CD4-positive, alpha-beta T cell treated with Interleukin-1 beta for 1 hour (primary cell): ENCODE measurements at places on chromosomes 6 and 20.

DNA sequence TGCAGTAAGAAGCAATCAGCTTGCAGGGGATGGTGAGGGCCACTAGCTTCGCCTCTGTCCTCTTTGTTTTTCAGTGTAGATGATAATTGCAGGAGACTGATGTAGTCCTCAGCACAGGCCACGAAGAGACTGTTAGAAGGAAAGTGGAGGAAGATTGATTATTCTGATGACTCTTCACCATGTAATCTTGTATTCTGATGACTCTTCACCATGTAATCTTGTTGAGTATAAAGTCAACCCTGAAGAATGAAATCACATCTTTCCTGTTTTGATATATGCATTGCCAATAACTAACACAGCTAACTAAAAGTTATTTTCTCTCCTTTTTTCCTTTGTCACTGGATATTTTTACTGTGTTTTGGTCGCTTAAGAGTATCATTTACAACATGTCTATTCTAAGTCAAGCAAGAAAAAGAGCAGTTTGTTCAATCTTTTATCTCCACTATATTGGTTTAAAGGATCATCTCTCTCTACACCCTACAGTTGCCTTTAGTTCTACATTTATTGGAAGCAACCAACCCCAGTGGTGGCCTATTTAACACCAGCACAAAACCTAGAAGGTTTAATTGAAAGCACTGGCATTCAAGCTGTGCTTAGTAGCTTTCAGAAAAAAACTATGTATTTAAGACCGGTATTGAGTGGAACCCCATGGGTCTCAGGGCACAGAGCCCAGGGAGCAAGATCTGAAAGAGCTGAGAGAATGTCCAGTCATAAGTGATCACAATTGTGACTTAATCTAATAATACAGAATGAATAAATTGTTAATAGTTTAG lies 107.2 kb upstream of the BTBD3 start:
- no peak for DNase-seq

- DNase-seq: no peak
Observed at GRCh38 chr6:93293872-93294271, 125.5 kb downstream of the EPHA7 start.

DNA sequence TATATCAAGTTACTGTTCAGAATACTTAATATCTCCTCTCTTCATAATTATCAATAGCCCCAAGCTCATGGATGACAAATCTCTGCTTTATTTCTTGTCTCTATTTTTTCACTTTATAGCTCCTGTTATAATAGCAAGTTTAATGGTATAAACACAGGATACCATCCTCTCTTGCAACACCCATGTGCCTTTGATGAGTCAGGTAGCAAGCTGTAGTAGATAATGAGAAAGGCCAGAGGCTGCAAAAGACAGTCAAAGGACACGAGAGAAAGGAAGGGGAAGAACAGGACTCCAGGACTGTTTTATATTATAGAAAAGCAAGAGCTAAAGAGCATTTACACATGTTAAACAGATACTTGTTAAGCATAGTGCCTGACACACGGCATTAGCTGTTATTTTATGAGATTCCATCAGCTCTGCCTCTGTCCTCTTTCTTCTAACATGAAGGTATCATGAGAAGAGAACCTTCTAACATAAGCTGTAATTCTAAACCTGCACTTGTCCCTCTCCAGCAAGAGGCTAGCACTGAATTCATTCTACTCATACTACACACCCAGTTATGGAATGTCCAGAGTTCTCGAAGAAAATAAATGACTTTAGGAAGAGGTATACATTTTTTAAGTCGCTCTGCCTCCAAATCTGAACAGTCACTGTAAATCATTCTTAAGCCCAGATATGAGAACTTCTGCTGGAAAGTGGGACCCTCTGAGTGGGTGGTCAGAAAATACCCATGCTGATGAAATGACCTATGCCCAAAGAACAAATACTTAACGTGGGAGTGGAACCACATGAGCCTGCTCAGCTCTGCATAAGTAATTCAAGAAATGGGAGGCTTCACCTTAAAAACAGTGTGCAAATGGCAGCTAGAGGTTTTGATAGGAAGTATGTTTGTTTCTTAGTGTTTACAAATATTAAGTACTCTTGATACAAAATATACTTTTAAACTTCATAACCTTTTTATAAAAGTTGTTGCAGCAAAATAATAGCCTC lies 45.0 kb downstream of the NT5E start:
- no peak for DNase-seq

DNA sequence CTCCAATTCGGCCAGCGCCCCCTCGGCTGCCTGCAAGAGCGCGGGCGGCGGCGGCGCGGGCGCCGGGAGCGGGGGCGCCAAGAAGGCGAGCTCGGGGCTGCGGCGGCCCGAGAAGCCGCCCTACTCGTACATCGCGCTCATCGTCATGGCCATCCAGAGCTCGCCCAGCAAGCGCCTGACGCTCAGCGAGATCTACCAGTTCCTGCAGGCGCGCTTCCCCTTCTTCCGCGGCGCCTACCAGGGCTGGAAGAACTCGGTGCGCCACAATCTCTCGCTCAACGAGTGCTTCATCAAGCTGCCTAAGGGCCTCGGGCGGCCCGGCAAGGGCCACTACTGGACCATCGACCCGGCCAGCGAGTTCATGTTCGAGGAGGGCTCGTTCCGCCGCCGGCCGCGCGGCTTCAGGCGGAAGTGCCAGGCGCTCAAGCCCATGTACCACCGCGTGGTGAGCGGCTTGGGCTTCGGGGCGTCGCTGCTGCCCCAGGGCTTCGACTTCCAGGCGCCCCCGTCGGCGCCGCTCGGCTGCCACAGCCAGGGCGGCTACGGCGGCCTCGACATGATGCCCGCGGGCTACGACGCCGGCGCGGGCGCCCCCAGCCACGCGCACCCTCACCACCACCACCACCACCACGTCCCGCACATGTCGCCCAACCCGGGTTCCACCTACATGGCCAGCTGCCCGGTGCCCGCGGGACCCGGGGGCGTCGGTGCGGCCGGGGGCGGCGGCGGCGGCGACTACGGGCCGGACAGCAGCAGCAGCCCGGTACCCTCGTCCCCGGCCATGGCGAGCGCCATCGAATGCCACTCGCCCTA lies 963 bp downstream of the FOXF2 start:
- no peak for DNase-seq

- no peak for DNase-seq
Observed at GRCh38 chr6:20569000-20569610, 34.8 kb downstream of the CDKAL1 start.

DNA sequence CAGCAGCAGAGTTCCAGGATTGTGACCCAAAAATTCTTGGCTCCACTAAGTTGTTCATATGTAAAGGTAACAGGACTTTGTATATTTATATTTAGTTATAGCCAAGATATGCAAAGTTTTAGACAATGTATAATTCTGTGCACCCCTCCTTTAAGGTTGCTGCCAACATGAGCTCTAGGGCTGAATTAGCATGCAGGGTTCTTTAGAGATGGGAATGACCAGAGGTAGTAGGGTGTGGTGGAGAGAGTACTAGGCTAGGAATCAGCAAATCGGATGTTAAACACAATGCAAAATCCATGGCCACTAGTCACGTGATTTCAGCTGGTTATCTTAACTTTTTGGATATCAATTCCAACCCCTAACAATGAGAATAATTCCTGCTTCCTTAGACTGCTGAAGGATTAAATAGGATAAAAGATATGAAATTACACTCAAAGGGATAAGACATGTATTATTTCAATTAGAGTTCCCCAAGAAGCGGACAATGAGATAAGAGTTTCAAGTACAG lies 260.3 kb upstream of the RNF24 start:
- DNase-seq: no peak

- DNase-seq: no peak
Observed at GRCh38 chr20:47020231-47020630, 125.6 kb downstream of the EYA2 start.

GRCh38 chr20:539848-540247 lies 3.7 kb downstream of the CSNK2A1 start:
- no peak for DNase-seq

- no peak for DNase-seq
Observed at GRCh38 chr6:20367743-20368485, 33.8 kb upstream of the E2F3 start.

DNA sequence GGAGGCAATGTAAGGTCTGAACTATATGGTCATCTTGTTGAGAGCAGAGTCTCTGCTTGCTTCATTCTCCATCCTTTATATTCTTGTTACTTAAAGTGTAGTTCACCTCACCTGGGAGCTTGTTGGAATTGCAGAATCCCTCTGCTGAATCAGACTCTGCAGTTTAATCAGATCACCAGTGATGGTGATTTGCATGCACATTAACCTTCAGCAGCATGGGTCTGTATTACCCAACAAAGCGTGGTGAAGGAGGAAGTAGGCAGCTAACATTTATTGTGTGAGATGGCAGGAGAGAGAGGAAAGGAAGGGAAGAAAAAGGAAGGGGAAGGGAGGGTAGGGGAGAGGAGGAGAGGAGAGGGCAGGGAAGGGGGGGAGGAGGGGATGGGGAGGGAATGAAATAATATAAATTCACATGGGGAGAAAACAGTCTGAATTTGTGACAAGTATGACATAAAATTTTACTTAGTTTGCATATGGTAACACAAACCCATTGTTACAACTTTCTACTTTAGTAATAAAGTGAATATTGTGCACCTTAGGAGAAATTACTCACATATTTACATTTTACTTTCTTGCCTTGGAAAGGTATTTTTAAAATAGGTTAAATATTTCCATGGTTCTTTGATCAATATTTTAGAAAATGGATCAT lies 740.7 kb downstream of the DHX35 start:
- DNase-seq: no peak

GRCh38 chr20:60559462-60559861 lies 601.2 kb downstream of the CDH26 start:
- no peak for DNase-seq

DNA sequence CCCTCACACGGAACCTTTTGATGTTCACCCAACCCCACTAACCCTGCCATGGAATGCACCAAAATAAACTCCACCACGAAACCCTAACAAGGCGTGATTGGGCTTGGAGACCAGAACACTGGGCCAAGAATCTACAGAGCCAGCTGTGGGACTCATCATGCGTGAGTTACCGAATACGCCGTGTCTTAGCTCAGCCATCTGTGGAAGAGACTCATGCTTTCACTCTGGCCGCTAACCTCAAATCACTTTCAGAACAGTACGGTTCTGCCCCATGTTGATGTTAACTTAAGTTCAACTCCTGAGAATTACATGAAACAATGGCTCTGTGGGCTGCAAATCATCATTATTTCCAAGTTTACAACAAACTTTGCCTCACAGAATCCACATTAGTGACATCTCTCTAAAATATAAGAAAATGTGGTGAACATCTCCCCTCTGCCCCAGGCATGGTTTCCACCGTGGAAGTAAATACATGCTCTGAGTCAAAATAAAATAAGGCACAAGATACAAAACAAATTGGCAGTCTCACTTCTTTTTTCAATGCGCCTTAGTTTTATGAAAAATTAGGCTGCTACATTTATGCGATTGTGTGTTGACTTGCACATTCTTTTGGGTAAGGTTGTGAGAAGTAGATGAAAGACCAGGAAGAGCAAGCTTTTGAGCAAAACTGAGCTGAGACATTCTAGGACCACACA lies 308.9 kb upstream of the EXOC2 start:
- DNase-seq: no peak

- DNase-seq: no peak
Observed at GRCh38 chr6:159865226-159865920, 25.4 kb upstream of the MAS1 start.

DNA sequence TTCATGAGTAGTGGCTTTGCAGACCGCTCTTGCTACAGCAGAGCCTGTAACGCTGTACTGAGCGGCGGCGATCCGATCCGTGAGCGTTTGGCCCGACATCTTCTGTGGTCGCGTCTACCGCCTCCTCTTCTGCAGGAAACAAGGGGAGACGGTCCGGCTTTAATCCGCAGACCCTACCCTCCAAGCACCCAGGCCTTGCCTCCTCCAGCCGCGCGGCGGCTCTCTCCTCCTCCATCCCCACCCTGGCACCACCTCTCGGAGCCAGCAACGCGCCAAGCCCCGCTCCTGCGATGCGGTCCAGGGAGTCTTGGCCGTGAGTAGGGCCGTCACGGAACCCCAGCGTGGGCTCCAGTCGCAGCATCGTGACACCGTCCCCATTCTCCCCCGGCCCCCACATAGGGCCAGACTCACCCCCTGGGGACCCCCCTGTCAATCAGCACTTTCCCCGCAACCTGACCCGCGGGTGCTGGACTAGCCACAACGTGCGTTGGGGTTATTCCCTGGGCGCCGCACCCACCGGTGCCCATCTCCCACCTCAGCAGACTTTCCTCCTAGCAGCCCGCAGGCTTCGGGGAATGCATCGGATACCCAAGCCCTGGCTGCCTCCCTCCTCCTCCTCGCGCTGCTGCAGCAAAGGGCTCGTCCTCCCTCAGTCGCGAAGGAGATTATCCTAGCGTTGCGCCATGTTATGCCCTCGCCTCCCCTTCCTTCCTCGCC lies 914 bp downstream of the SNAP91 start:
- no peak for DNase-seq

DNA sequence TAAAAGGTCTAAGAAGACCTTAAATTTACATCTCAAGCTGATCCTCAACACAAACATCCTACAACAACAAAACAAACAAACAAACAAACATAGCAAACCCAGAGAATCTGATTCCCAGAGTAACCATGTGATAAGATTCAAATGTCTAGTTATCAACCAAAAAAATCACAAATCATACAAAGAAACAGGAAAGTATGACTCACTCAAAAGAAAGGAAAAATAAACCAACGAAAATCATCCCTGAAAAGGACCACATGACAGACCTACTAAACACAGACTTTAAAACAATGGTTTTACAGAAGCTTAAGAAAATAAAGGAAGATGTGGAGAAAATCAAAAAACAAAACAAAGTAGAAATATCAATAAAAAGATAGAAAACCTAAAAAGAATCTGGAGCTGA lies 18.1 kb downstream of the VNN1 start:
- DNase-seq: no peak

DNA sequence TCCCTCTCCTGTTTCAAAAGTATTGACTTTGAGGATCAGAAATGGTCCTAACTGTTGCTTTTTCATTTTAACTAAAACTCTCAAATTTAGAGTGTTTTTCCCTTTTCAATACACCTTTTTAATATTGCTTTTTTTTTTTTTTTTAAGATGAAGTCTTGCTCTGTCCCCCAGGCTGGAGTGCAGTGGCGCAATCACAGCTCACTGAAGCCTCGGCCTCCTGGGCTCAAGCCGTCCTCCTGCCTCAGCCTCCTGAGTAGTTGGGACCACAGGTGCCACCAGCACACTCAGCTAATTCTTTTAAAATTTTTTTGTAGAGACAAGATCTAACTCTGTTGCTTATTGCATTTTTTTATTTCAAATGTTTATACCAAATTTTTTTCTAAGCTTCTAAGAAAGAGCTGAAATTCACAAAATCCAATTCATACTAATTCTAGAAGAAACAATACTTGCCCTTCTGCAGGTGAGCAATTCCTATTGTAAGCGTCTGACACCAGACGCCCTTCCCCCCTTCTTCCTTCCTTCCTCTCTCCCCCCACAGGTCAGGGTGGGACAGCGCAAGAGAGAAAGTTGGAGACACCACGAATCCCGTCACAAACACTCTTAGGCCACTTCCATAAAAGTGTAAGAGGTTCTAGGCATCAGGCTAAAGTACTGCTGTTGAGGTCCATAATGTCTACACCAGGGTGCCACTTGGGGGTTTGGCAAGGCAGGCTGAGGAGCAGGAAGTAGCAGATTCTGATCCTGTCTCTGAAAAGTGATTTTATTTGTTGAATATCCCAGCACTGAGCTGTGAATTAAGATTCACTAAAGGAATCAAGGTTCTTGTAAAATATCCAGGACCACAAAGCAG lies 12.8 kb downstream of the DLL1 start:
- DNase-seq: no peak
